T47D (cell line): ENCODE measurements at places on chromosomes 2 and 18.

GRCh38 chr2:69223759-69224511, 163.1 kb downstream of the GFPT1 start:
- DNase-seq = no peak

GRCh38 chr2:147739508-147739907, 105.3 kb upstream of the ACVR2A start:
- no peak for DNase-seq

DNA sequence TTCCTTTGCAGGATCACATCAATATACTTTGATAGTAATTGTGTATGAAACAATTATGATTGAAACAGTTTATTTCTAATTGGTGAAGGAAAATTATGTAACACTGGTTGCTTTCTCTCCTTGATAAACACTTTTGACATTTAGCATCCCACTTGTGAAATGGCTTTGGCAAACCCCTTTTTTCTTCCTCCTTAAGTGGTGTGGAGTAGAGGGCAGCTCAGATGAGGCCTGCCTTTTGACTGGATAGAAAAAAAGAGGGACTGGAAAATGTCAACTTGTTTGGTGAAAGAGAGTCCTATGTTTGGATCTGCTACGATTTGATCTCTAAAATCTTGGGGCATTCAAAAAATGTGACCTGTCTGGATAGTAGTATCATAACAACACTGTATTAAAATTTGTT, 318.3 kb downstream of the MEIS1 start:
- DNase-seq = no peak

DNA sequence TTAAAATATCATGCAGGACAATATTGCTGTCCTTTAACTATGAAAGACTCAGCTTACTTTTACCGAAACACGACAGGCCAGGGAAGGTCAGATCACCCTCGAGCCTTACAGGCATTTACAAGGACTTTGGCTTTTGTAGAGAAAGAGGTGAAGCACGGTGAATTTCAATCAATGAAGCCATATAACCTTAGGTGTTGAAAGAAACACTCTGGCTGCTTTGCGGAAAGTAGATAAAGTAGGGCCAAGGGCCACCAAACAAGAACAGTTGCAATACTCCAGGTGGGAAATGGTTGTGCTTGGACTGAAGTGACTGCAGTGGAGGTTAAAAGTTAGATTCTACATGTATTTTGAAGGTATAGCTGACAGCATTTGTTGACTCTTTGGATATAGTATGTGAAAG, 80.5 kb downstream of the CERKL start:
- DNase-seq = no peak

DNA sequence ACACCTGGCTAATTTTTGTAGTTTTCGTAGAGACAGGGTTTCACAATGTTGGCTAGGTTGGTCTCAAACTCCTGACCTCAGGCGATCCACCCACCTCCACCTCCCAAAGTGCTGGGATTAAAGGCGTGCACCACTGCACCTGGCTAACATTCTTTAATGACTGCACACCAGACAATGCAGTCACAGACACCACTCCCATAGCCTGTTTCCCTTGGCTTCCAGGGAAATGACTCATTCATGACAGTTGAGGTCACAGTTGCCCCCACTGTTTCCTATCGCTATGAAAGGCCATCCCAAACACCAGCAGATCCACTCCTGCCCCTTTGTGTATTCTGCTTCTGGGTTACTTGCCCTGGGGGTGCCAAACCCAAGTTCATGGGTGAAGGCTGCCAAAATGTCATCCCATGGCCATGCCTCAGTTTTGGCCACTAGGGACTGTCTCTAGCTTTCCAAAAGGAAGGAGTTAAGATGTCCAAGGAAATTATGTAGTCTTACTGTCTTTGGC, 8.7 kb downstream of the CHMP1B start:
- DNase-seq = no peak

DNA sequence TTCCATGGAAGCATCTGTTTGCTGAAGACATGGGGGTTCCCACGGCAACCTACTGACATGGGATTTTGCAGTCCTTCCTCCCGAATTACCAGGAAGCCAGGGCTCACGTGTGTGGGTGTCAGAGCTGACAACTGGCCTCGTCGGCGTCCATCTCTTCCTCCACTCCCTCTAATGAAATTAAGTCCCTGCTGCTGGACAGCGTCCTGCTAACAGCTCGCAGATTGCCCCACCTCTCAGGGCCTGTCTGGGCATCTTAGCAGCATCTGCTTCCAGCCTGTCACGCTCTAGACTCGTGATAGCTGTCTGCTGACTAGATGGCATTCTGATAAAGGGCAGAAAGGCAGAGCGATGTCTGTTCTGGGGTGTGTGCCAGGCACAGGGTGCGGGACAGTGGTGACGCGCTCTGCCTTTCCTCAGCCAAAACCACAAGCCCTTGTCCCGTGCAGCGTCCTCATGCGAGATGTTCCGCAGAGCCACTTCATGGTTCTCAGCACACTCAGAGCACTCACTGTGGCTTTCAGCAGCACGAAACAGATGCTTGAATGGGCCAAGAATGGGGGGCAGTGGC, 161.1 kb downstream of the ARL4C start:
- DNase-seq = no peak

DNA sequence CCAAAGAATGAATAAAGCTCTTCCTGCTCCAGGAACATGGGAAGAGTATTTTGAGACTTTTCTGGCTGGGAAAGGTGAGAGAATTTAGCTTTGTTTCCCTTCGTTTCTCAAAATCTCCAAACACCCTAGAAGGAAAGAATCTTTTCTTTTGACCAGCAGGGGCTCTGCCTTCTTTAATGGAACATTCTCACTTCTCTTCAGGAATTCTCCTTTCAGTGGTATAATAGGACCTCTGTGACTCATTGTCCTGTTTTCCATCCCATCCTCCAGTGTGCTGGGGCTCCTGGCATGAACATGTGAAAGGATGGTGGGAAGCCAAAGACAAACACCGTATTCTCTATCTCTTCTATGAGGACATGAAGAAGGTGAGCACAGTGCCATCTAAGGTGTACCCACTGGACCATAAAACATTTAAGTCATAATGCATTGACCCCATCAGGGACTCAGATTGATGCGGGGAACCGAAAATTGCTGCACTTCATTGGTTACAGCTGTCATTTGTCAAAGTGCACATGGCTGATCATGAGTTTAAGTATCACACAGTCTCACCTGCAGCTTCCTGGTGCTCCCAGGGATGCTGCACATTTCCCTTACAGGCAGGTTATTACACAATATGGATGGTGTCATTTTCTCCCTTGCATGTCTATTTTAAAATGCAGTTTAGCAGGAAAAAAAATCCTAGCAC, 5.5 kb downstream of the SULT1C4 start:
- DNase-seq = no peak

- no peak for DNase-seq
Observed at GRCh38 chr2:21748501-21748900, 624.7 kb downstream of the TDRD15 start.

- no peak for DNase-seq
Observed at GRCh38 chr18:58853561-58853960, 11.1 kb upstream of the ZNF532 start.

DNA sequence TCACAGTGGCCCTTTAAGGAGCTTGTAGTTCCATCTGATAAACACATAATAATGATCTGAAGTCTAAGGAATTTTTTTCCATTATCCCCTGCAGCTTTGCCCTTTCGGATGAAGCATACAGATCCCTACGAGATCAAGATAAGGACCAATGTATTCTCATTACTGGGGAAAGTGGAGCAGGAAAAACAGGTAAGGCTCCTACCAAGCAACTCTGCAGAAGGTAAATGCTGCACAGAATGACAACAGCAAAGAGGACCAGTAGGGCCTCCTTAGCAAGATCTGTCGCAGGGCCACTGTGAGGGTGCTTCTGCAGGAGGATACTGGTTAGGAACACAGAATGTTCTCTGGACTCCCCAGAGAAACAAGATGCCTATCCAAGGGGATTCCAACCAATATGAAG, 84.6 kb downstream of the MYO1B start:
- no peak for DNase-seq

DNA sequence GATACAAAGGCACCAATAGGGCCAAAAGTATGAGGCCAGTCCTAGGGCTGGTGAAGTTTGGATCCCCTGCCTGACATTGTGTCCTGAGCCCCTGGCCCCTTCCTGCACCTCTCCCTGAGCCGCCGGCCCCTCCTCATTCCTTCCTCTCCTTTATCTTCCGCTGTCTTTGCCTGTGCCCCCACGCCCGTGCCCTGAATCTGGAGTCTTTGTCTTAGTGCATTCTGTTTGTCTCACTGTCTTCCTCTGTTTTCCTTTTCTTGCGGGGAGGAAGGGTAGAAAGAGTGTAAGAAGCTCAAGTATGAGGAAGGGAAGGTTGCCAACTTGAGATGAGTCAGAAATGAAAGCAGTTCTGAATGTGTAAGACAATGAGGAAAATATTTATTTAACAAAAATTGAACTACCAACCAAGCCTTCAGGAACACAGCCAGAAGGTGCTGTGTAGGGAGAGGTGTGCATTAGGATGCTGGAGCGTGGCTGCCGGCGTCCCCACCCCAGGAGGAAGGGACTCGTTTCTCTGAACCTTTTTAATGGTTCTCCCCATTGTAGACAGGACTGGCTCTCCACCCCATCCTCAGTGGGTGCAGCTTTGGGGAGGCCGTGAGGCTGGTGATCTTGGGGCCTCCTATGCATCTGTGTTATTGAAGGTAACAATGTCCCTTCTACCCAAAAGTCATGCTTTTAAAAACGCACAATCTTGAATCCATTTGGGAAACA, 133.1 kb downstream of the NEDD4L start:
- peak; percentile 66 for DNase-seq
